ENCODE measurements at places on chromosomes 3 and 15.

- DNase-seq = no peak
These were observed 279.1 kb upstream of the PLSCR5 start for GRCh38 chr3:146884296-146884695.

GRCh38 chr15:76398317-76399104 is 61.9 kb downstream of the ISL2 start:
- DNase-seq = no peak

- DNase-seq = peak; percentile 10
These were observed 136.7 kb downstream of the PLOD2 start for GRCh38 chr3:146024260-146024659.

GRCh38 chr3:54736459-54736858 is 191.4 kb downstream of the LRTM1 start:
- DNase-seq = no peak

GRCh38 chr3:39103324-39103693 is 4.1 kb downstream of the GORASP1 start:
- DNase-seq = no peak
